ENCODE measurements at places on chromosomes 4 and X.

DNA sequence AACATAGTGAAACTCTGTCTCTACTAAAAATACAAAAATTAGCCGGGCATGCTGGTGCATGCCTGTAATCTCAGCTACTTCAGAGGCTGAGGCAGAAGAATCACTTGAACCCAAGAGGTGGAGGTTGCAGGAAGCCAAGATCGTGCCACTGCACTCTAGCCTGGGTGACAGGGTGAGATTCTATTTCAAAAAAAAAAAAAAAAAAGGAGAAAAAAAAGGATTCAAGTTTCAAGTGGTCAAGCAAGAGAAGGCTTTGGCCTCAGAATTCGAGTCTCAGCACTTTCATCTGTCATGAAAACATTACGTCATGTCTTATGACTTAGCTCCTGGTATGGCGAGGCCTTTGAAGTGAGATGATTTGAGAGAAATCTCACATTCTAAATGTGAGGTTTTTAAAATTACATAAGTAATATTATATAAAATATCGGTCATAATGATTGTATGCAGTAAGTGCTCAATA is 21.2 kb upstream of the DHRSX start:
- DNase-seq = peak; percentile 36

GRCh38 chr4:183966371-183966770 is 61.3 kb downstream of the STOX2 start:
- no peak for DNase-seq

- DNase-seq = no peak
Measured at GRCh38 chrX:135463937-135464336, 42.2 kb downstream of the SMIM10L2A start.

GRCh38 chrX:24392709-24393108 is 32.3 kb downstream of the SUPT20HL1 start:
- DNase-seq = no peak

GRCh38 chrX:154714925-154715324 is 36.0 kb downstream of the GAB3 start:
- no peak for DNase-seq

GRCh38 chrX:18389966-18390365 is 35.4 kb upstream of the CDKL5 start:
- DNase-seq = no peak

DNA sequence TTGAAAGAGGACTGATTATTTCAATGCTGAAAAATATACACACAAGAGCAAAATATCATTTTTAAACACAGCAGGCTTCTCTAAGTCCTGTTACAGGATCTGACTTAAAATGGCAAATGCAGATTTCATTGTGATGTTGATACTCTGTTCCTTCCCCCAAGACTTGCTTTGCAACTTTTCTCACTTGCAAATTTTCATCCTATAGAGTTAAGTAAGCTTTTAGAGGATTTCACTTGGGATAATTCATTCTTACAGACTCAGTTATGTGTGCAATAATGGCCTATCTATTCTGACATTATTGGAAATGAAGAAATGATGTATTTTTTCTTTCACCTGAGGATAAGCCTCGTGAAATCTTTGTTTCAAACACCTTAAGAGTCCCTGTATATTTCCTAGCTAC is 2403.2 kb downstream of the ARAP2 start:
- no peak for DNase-seq

GRCh38 chr4:24364249-24364648 is 220.1 kb downstream of the DHX15 start:
- DNase-seq = no peak
